ENCODE measurements at places on chromosomes 1 and 21. TPM values are rescaled to one million over a fixed set of nuclear protein-coding genes. Genes with fewer than 3 reads are reported as not detected.

CFAP74 gene
- total RNA-seq = not detected

- H3K4me3 ChIP-seq = peak within 1 kb of the TSS; percentile 68
- peaks cover 12% of the 10 kb centered on the region for H3K4me1 ChIP-seq
- no peaks in the 10 kb centered on the region for H3K36me3 ChIP-seq
- DNase-seq = peak; percentile 40
- no peak within 1 kb of the TSS for H3K27ac ChIP-seq
Measured at GRCh38 chr1:66752000-66752592, at the start of gene DYNLT5. TSS of gene DYNLT5 (plus strand) at chr1:66752459. CDS start at chr1:66754659, 2,200 bp downstream.

GRCh38 chr1:113551728-113552127, 161.4 kb downstream of the MAGI3 start:
- H3K4me3 ChIP-seq = no peak overlapping the region
- no peaks in the 10 kb centered on the region for H3K27me3 ChIP-seq
- no peaks in the 10 kb centered on the region for H3K4me1 ChIP-seq
- peaks cover 20% of the 10 kb centered on the region for H3K36me3 ChIP-seq

CD84 gene
- 8.6 TPM for total RNA-seq

UBL4B gene
- total RNA-seq = not detected

GRCh38 chr1:229281339-229281926, 10.5 kb downstream of the RAB4A start:
- no peak overlapping the region for H3K27ac ChIP-seq
- peaks cover 40% of the 10 kb centered on the region for H3K4me1 ChIP-seq
- peaks cover 9% of the 10 kb centered on the region for H3K36me3 ChIP-seq
- H3K27me3 ChIP-seq = no peaks in the 10 kb centered on the region

DNA sequence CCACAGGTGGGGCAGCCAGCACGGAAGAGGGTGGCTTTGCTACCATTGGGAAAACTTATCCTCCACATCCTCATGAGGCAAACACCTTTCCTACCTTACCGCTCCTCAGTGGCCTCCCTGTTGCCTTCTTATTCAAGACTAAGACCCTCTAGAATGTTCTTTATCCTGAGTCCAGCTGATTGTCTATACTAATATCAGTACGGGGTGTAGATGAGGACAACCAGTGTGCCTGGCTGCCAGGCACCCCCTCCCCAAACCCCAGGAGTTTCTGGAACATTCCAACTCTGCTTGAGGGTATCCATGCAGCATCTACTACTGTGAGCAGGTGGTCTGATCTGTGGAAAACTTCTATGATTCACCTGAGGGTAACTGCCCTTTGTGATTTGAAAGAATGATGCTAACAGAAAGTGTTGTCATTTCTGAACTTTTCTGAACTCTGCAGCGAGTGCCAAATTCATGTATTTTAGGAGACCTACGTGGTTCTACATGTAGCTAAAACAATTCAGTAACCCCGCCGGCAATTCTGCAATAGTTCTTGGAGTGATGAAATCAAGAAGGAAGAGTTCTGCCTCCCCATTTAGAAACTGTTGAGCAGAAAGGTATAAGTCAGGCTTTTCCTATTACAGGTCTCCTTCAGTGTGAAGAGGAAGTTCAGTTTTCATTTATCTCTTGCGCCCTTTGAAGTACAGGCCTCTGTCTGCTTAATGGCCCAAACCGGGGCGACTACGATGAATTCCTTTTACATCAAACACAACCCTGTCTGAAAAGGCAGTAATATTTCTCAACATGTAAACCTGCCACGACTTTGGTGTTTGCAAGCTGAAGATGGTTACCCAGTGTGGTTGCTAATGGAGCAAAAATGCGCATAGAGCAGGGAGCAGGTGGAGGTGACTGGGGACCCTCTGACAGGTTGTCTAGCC, 80.4 kb downstream of the RUNX1 start:
- no peaks in the 10 kb centered on the region for H3K27me3 ChIP-seq
- peak overlapping the region; percentile 93 for H3K27ac ChIP-seq
- peaks cover 83% of the 10 kb centered on the region for H3K4me1 ChIP-seq
- H3K36me3 ChIP-seq = peaks cover 2% of the 10 kb centered on the region
- peak; percentile 82 for DNase-seq

- no peak overlapping the region for H3K27ac ChIP-seq
- H3K4me3 ChIP-seq = no peak overlapping the region
- DNase-seq = no peak
- H3K36me3 ChIP-seq = no peaks in the 10 kb centered on the region
- H3K4me1 ChIP-seq = no peaks in the 10 kb centered on the region
Measured at GRCh38 chr1:113021430-113022085, 51.4 kb upstream of the LRIG2 start.

CFH gene
- not detected for total RNA-seq

KCNK2 gene
- not detected for total RNA-seq

AVPR1B gene
- total RNA-seq = not detected

GRCh38 chr1:201172999-201173610, 17.5 kb upstream of the IGFN1 start:
- H3K36me3 ChIP-seq = no peaks in the 10 kb centered on the region
- no peak overlapping the region for H3K27ac ChIP-seq
- H3K27me3 ChIP-seq = peaks cover 3% of the 10 kb centered on the region
- H3K4me1 ChIP-seq = peaks cover 21% of the 10 kb centered on the region
- no peak overlapping the region for H3K4me3 ChIP-seq

RXFP4 gene
- not detected for total RNA-seq

- H3K27me3 ChIP-seq = no peaks in the 10 kb centered on the region
- DNase-seq = no peak
- no peak overlapping the region for H3K27ac ChIP-seq
Measured at GRCh38 chr1:235054466-235054865, 74.2 kb downstream of the TOMM20 start.

MAP1LC3C gene
- total RNA-seq = not detected

DNA sequence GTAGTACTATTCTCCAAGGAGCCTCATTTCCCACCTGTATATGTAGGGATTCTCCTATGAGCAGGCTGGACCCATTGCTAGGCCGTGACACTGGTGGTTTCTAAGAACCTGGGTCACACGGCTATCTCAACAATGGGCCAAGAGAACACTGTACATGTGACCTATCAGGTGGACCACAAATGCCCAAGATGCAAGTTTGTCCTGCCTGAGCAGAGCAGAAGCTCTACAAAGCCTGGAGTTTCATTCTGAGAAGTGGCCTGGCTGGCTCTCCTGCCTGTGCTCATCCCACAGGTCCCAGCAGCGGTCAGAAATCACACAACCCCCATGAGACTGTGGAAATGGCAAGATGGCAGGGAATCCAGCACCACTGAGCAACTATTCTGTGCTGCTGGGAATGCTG, 17.2 kb downstream of the THEMIS2 start:
- no peak for DNase-seq
- no peak overlapping the region for H3K27ac ChIP-seq
- peaks cover 54% of the 10 kb centered on the region for H3K36me3 ChIP-seq
- H3K4me1 ChIP-seq = peaks cover 68% of the 10 kb centered on the region
- H3K27me3 ChIP-seq = no peaks in the 10 kb centered on the region

HS2ST1 gene
- 15.5 TPM for total RNA-seq

GRCh38 chr1:55861676-55862340, 646.6 kb upstream of the USP24 start:
- H3K4me1 ChIP-seq = no peaks in the 10 kb centered on the region
- H3K36me3 ChIP-seq = no peaks in the 10 kb centered on the region
- no peak overlapping the region for H3K4me3 ChIP-seq
- no peaks in the 10 kb centered on the region for H3K27me3 ChIP-seq

TGFB2 gene
- total RNA-seq = 0.14 TPM

GRCh38 chr1:88035578-88035977, 648.5 kb upstream of the PKN2 start:
- H3K27ac ChIP-seq = no peak overlapping the region
- no peak for DNase-seq
- no peaks in the 10 kb centered on the region for H3K36me3 ChIP-seq
- peaks cover 2% of the 10 kb centered on the region for H3K27me3 ChIP-seq

GRCh38 chr1:198462365-198463019, 78.0 kb downstream of the ATP6V1G3 start:
- H3K4me1 ChIP-seq = peaks cover 13% of the 10 kb centered on the region
- no peak overlapping the region for H3K4me3 ChIP-seq
- peak; percentile 45 for DNase-seq
- no peaks in the 10 kb centered on the region for H3K36me3 ChIP-seq
- H3K27ac ChIP-seq = no peak overlapping the region

DNA sequence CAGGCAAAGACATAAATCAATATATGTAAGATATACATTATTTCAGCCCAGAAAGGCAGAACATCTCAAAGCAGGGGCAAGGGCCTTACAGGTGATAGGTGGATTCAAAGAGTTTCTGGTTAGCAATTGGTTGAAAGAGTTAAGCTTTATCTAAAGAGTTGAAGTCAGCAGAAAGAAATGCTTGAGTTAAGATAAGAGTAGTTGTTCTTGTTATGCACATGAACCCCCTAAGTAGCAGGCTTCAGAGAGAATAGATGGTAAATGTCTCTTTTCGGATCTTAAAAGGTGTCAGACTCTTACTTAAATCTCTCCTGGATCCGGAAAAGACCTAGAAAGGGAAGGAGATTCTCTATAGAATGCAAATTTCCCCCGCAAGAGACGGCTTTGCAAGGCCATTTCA, 8.3 kb upstream of the ZBTB40 start:
- no peak overlapping the region for H3K4me3 ChIP-seq
- no peak overlapping the region for H3K27ac ChIP-seq
- no peak for DNase-seq
- H3K36me3 ChIP-seq = peaks cover 3% of the 10 kb centered on the region
- H3K27me3 ChIP-seq = peaks cover 5% of the 10 kb centered on the region

DNA sequence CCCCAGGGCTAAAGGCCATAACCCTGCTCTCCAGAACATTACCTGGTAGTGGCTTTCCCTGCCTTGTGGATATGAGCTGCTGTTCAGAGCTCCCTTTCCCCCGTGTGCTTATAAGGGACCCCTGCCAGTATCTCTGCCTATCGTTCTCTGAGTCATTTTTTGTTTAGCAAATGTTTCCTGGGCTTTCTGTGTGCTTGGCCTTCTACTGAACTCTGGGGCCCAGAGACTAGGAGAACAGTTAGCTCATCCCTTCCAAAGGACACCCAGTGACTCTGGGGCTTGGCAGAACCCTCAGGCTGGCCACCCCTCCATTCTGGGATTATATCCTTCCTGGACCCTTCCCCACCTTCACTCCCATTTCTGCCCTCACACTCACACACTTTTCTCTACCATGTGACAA, 80.8 kb upstream of the POU3F1 start:
- no peak overlapping the region for H3K4me3 ChIP-seq
- no peaks in the 10 kb centered on the region for H3K4me1 ChIP-seq
- no peak for DNase-seq
- no peaks in the 10 kb centered on the region for H3K36me3 ChIP-seq
- H3K27ac ChIP-seq = no peak overlapping the region

DNA sequence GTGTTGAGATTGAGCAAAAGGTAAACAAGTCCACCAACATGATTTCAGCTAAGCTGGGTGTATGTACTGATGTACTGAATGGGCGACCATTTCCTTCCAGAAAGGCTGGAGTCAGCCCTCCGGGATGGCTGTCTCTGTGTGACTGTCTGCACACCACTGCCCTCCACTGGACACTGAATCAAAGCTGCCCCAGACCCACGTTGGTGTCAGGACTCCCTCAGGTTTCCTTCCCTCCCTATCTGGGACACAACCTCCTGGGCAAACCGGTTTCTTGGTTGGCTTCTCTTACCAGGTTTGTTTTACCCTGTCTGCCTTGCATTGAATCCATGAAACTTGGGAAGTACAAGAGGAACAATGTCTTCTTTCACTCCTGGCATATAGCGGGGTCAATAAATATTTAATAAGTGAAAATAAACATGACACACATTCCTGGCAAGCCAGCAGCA, 5.3 kb upstream of the SRP9 start:
- no peaks in the 10 kb centered on the region for H3K36me3 ChIP-seq
- no peaks in the 10 kb centered on the region for H3K4me1 ChIP-seq
- no peak overlapping the region for H3K4me3 ChIP-seq
- no peak overlapping the region for H3K27ac ChIP-seq
- H3K27me3 ChIP-seq = no peaks in the 10 kb centered on the region

DNA sequence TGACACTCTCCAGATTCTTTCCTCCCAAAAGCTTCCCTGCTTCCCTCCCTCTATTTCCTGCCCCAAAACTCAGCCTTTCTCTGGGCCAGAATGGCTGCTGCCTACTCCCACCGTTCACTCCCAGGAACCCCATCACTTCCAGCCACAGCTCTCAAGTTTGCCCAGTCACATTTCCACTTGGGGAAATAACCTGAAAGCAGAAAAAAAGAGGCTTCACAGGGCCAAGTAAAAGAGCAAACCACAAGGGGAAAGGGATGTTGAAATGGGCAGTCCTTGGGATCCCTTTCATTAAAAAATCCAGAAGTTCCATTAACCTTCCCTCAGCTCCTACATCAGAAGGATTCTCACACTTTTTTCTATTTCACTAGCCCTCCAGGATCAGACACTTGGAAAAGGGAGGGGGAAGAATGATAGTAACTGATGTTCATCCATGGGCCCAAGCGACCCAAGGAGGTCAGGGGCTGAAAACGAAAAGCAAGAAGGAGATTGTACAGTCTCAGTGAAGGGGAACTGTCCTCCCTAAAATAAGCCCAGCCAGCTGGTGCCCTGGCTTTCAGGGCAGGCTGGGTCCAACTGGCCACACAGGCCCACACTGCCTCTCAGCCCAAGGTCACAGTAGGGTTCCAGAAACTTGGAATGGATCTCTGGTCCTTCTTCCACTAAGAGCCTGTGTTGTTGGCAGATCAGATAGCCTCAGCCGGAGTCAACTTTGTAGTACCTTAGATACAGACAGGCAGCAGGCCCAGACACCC, 49.7 kb downstream of the DMAP1 start:
- DNase-seq = no peak
- peaks cover 2% of the 10 kb centered on the region for H3K36me3 ChIP-seq
- H3K4me3 ChIP-seq = no peak overlapping the region

TMPRSS15 gene
- total RNA-seq = not detected

DNA sequence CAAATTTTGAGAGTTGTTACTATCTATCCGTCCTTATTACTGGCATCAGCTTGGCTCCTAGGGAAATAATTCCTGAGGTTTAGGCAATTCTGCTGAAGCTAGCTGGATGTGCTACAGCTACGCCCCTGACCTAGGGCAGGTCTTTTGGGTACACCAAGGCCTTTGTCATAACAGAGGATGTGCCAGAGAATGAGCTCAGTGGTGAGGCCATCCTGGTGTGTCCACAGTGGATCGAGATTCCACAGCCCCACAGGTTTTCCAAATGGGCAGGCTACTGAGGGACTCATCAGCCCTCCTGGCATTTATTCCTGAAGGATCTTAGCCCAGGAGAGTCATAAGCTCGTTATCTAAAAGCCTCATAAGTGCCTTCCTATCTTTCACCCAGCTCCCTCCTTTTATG, 475.2 kb upstream of the USP24 start:
- no peak overlapping the region for H3K4me3 ChIP-seq
- H3K36me3 ChIP-seq = no peaks in the 10 kb centered on the region
- no peaks in the 10 kb centered on the region for H3K4me1 ChIP-seq
- no peak overlapping the region for H3K27ac ChIP-seq

DNA sequence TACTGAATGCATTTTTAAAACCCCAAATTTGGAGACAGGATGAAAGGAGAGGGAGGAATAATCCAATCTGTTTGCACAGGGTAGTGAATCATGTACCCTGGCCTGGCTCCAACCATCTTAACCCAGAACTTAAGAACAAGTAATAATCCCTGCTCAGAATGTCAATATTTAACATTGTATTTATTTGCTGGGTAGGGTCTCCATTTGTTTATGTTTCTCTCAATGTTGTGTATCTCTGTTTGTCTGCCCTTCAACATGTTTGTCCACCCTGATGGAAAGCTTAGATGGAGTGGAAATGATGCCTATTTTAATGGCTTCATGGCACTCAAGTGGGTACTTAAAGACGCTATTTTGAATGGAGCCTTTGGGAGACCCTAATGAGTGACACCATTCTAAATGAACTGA, 54.4 kb upstream of the CDC42BPA start:
- no peak overlapping the region for H3K27ac ChIP-seq
- H3K4me1 ChIP-seq = no peaks in the 10 kb centered on the region
- no peak overlapping the region for H3K4me3 ChIP-seq
- peaks cover 6% of the 10 kb centered on the region for H3K27me3 ChIP-seq

GRCh38 chr1:94006604-94007003, 97.4 kb upstream of the GCLM start:
- H3K36me3 ChIP-seq = no peaks in the 10 kb centered on the region
- H3K27me3 ChIP-seq = peaks cover 4% of the 10 kb centered on the region
- H3K27ac ChIP-seq = no peak overlapping the region
- DNase-seq = no peak
- no peak overlapping the region for H3K4me3 ChIP-seq

Measured in activated naive CD4-positive, alpha-beta T cell treated with anti-CD3 and anti-CD28 coated beads for 36 hours (primary cell).